ENCODE measurements at places on chromosomes 11 and 22.

- DNase-seq: no peak
Observed at GRCh38 chr22:36335621-36336020, 52.1 kb downstream of the MYH9 start.

GRCh38 chr22:37065961-37066360, 14.4 kb downstream of the KCTD17 start:
- no peak for DNase-seq

DNA sequence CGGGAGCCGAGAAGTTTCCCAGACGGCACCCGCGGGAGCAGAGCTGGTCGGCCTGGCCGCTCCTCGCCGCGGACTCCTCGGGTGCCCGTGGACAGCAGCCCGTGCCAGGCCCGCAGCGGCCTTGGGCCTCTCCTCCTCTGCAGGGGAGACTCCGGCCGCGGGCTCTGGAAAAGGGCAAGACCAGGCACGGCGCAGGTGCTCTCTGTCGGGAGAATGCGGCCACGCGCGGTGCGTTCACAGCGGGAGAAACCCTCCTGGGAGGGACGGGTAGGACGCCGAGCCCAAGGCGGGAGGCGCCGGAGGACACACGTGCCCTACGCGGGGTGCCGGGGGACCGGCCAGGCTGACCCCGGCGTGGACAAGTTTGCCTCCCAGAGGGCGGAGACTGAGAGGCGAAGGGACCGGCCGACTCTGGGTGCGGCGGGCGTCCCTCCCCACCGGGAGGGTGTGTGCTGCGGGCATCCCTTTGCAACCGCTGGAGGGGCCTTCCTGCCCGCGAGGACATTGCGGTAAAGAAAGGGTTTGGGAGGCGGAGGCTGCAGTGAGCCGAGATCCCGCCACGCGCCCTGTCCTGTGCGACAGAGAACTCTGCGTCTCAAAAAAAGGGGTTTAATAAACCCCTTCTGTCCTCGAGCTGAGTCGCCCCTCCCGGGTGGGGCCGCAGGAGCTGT, 2.3 kb downstream of the IFITM1 start:
- no peak for DNase-seq

DNA sequence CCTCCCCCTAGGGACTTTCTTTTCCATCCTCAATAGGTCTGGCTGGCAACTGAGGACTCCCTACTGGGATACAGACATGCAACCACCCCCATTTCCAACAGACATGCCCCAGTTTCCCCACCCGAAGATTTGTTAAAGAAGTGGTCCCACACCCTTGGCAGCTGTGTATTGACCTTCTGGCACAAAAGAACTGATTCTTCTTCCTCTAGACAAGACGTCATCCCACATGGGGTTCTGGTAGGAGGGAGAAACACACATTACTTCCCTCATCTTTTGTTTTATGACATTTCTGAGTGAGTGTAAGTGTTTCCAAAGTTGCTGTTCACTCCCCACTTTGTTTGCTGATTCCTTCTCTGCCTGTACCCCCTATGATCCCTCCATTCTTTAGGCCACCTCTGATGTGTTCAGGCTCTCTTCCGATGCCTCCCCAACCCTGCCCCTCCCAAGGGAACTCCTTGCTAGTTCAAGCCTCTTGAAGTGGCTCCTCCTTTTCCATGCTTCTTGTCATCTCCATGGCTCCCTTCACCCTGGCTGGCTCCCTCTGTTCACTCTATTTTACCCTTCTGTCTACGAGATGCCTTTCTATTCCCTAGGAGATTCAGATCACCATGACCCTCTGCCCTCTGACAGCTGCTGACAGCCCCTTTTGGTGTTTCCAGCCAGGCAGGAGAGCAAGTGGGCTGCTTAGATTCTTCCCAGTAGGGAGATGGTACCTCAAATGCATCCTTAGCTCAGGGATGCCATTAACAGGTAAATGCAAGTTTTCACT, 4.3 kb downstream of the KIRREL3 start:
- DNase-seq: no peak

GRCh38 chr11:122107566-122107965, 8.4 kb downstream of the BLID start:
- DNase-seq: no peak

DNA sequence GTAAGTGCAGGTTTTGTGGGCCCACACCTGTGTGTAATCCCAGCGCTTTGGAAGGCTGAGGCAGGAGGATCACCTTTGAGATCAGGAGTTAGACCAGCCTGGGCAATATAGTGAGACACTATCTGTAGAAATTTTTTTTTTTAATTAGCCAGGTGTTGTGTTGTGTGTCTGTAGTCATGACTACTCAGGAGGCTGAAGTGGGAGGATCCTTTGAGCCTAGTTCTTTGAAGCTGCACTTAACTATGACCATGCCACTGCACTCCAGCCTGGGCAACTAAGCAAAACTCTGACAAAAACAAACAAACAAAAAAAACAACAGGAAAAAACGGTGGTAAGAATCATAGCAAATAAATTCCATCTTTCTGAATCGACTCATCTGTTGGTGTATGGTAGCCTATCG, 268.6 kb upstream of the PDGFD start:
- DNase-seq: no peak

DNA sequence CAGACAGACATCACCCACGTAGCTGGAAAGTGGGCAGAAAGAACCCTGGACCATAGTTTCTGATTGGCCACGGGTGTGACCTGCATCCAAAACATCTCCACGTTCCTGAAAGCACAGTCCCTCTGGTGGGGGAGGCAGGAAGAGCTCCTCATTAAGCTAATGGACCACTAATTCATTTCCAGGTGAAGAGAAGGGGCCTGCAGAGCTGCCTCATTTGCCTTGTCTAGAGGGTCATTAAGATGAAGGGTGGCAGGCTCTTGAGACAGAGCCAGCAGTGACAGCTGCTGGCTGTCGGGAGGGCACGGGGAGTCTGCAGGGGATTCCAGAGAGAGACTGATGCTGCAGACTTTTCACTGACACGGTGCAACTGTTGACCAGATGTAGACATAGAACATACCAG, 149.6 kb upstream of the OPCML start:
- DNase-seq: peak; percentile 90

DNA sequence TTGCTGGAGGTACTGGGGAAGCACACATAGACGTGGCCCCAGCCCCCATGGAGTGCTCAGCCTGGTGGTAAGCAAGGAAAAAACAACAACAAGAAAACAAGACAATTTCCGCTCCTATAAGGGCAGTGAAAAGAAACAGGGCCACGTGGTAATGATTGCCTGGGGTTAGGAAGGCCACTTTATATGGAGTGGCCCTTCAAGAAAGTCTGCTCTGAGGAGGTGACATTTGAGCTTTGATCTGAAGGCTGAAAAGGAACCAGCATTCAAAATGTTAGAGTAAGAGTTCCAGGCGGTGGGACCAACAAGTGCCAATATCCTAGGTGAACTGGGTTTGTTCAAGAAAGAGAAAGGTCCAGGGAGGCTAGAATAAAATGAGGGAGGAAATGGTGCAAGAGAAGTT, 87.6 kb downstream of the SCN3B start:
- no peak for DNase-seq
